Skin of body (tissue), 3 donors: ENCODE measurements at places on chromosomes 6 and 20. TPM values are rescaled to one million over a fixed set of nuclear protein-coding genes. Genes with fewer than 3 reads are reported as not detected.

DNA sequence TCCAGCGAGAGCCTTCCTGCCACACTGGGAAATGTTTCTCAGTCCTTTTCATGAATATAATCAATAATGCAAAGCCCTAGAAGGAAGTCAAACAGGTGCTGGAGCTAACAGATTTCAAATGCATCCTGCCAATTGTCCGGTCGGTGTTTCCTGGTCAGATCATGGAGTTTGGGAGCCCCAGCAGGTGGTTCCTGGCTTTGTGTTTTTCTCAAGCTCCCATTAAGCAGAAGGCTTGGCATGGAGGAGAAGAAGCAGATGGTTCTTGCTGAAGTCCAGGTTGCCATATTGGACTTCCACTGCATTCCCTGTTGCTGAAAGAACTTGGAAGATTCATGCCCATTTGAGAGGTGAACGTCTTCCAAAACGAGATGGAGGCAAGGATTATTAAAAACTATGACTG lies 68.6 kb downstream of the GFOD1 start:
- DNase-seq, result no peak

GRCh38 chr6:2245877-2246863 lies 765 bp upstream of the GMDS start:
- DNase-seq, result peak; percentile 39

GRCh38 chr6:149285626-149286025 lies 31.9 kb upstream of the TAB2 start:
- no peak for DNase-seq

- no peak for DNase-seq
These were observed 5.4 kb downstream of the SMAP1 start for GRCh38 chr6:70673054-70673453.

GRCh38 chr6:5099537-5099936 lies 14.4 kb downstream of the PPP1R3G start:
- no peak for DNase-seq

DNA sequence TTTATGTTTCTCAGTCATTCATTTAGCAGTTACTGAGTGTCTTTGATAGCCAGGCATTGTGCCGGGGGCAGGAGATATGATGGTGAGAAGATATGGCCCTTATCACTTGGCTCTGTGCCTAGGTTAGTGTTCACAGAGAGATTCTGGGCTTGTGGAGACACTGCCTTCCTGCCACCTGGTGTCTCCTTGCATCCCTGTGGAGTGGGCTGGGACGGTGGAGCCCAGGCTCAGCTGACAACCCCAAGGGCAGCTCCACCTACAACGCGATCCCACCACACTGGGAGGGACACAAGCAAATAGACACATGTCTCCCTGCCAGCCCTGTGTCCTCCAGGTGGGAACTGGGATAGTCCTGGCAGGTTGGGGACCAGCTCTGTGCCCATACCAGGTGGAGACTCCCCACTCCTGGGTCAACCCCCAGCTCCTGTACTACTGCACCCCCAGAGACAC lies 30.3 kb upstream of the VEGFA start:
- DNase-seq, result no peak

DNA sequence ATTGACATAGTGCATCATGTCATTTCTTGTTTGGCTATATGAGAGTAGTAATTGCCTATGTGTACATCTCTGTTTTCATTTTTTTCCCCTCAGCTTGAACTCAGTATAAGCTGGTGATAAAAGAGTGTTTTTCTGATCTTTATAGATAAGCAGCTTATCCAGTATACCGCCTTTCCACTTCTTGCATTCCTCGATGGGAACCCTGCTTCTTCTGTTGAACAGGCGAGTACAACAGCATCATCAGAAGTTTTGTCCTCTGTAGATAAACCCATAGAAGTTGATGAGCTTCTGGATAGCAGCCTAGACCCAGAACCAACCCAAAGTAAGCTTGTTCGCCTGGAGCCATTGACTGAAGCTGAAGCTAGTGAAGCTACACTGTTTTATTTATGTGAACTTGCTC lies 32.3 kb downstream of the HSF2 start:
- no peak for DNase-seq

- DNase-seq, result no peak
These were observed 653.5 kb upstream of the PTCHD4 start for GRCh38 chr6:48764286-48765044.

DNA sequence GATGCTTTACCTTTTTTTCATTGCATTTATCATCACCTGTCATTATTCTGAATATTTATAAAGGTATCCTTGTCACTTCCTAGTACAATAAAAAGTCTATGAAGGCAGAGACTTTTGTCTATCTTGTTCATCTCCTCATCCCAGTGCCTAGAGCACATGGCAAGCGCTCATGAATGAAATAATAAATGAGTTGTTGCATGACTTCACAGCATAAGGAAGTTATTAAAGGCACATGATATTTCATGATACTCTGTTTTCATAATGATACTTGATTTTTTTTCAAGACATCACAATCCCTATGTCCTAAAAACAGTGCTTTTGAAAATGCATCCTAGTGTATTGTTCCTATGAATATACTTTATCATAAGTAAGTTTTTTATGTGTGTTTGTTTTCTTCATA lies 310.6 kb upstream of the RSPO3 start:
- DNase-seq, result peak; percentile 68

DNA sequence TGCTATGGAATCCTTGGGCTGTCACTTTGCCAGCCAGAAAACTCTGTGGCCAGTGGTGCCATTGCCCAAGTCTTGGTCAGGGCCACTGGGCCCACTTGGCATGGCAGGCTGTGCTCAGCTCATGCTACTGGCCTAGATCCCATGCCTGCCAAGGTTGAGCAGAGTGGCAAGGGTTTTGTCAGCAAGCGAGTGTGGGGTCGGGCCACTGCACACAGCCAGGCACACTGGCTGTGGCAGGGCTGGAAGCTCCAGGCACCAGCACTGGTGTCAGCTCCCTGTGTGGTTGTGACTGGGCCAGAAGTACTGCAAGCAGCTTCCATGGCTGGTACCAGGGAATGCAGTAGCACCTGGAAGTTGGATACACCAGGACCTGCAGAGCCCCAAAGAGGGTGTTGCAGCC lies 846.8 kb downstream of the EYS start:
- no peak for DNase-seq

GRCh38 chr20:48459722-48460395 lies 367.9 kb downstream of the PREX1 start:
- no peak for DNase-seq

DNA sequence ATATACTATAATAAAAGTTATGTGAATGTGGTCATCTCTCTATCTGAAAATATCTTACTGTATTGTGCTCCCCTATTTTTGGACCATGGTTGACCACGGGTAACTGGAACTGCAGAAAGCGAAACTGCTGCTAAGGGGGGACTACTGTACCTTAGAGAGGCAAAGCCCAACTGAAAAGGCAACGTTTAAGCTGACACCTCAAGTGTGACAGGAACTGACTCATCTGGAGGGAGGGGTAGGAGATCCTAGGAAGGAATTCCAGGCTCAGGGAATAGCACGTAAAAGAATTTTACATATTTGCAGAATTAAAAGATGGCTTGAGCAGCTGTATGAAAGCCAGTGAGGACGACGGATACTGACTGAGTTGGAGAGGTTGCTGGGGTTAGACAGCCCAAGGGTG lies 34.8 kb downstream of the ELOVL2 start:
- no peak for DNase-seq

GRCh38 chr6:137399881-137400443 lies 94.2 kb downstream of the OLIG3 start:
- DNase-seq, result no peak

GRCh38 chr6:52922161-52922560 lies 12.7 kb upstream of the GSTA3 start:
- no peak for DNase-seq

GRCh38 chr6:148658681-148659430 lies 88.0 kb upstream of the UST start:
- DNase-seq, result no peak

DNA sequence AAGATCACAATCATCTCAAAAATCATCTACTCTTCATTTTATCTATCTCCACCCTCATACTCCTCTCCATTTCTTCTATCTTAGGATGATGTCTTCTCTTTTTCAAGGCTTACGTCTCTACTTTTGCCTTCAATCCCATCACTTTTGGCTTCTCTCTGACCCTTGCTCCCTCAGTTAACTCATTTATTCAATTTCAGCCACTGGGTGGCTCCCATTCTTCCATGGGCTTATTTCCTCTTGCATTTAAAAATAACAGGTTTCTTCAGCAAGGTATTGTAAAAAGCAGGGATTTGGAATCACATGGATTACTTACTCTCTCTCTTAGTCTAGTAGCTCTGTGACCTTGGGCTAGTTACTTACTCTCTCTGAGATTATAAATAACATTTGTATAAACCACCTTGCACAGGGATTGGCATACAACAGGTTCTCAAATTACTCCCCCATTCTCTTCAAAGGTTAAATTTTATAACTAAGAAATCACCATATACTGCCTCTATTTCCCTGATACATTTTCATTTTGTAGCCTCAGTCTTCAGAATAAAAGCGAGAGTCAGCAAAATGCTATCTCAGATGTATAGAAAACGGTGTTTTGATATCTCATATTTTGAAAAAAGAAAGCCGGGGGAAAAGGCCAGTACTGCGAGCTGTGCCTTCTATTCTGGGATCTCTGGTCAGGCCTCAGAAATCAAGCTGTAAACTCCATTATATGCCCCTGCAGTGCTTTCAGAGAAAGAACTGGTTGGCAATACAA lies 5.5 kb downstream of the ZSCAN12 start:
- DNase-seq, result no peak

- no peak for DNase-seq
These were observed 17.4 kb downstream of the MYLK4 start for GRCh38 chr6:2733324-2733723.

- no peak for DNase-seq
These were observed 184.9 kb upstream of the LAMP5 start for GRCh38 chr20:9329355-9330101.

DNA sequence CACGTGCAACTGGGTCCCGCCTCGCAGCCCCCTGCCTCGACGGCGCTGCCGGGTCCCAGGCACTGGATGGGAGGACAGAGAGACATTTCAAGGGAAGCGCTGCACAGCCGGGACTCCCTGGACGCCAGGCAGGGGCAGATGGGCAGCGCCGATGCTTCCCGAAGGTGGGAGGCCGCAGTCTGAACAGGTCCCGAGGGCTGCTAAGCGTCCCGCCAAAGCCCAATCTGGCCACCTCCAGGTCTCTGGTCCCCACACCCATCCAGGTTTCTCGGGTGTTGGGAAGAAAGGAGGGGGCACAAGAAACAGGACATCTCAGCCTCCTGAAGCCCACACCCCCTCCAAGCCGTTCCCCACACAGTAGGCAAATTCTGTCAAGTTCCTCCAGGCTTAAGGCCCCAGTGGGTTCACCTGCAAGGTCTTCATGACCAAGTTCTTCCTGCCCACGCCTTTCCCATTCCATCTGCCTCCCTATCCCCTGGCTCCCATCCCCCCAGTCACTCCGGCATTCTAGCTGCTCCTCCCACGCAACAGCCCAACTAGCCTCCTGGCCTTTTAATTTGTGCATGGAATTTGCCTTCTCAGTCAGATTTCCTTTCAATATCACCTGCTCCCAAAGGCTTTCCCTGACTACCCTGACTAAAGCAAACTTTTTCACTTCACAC lies 5.4 kb upstream of the CPXM1 start:
- DNase-seq, result no peak

DNA sequence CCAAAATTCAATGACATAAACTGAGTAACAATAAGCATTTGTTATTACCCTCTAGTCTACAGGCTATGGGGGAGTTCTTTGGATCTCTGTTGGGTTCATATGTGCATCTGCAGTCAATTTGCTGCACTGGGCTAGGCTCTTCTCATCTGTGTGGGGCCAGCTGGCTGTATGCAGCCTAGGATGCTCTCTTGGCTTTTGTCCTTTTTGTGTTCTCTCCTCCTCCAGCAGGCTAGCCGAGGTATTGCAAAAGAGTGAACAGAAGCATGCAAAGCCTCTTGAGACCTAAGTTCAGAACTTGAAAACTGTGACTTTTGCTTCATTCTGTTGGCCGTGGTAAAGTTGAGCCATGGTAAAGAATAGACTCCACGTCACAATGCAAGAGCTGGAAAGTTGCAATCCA lies 62.8 kb upstream of the FOXO3 start:
- no peak for DNase-seq

GRCh38 chr20:19784511-19785172 lies 26.6 kb downstream of the RIN2 start:
- DNase-seq, result peak; percentile 82

DNA sequence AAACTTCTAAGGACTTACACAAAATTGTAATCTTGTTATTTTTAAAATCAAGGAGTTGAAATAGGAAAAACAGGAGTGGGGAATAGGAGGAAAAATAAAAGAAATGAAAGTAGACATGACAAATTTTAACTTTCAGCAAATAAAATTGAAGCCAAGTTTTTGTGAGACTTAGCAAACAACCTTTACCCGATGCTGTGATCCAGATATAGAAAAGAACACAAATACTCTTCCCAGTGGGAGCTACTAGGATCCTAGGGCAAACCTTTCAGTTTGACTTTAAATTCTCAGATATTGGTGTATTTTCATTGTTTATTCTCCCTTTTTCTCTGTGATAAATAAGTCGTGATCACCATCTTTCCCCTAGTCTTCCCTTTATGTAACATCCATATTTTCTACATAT lies 968.7 kb upstream of the CITED2 start:
- no peak for DNase-seq

DNA sequence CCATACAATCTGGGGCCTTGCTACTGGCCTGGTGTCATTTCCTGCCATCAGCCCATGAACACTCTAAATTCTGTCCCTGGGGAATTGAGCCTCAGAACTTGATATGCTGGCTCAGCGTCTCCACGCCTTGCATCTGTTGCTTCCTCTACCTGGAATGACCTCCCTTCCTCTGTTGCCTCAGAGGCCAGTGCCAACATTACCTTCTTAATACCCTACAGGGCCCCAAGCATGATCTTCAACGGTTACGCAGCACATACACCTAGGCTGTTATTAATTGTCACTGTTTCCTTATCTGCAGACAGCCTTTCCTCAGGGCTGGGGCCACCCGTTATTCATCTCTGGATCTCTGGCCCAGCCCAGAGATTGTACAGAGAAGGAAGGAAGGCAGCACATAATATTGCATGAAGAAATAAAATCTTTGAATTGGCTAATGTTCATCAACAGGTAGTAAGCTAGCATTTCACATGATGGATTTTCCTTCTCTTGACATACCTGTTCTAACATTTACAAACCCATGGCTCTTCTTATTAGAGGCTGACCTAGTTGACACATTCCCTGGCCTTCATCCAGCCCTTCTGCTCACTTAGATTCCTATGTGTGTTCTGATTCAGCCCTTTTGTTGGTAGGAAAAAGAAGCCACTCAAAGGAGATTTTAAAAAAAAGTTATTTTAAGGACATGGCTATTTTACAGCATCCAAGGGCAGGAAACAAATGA lies 8.4 kb upstream of the RNF182 start:
- no peak for DNase-seq

GRCh38 chr6:35626401-35626800 lies 62.3 kb downstream of the FKBP5 start:
- no peak for DNase-seq

NHLRC1 gene
- 1.2 TPM for total RNA-seq

MYLIP gene
- 59.2 TPM for total RNA-seq

PERP gene
- 162 TPM for total RNA-seq

BEND6 gene
- 5.6 TPM for total RNA-seq

SOBP gene
- 5.9 TPM for total RNA-seq

CCDC170 gene
- total RNA-seq, result 1.9 TPM

APMAP gene
- total RNA-seq, result 62.8 TPM

PAX1 gene
- 1.2 TPM for total RNA-seq

LAMA5 gene
- total RNA-seq, result 44.2 TPM

AVP gene
- not detected for total RNA-seq

SFTA2 gene
- total RNA-seq, result not detected

SPATA25 gene
- 0.69 TPM for total RNA-seq

HCK gene
- total RNA-seq, result 11.5 TPM

CDH4 gene
- total RNA-seq, result 0.10 TPM

KAT14 gene
- 10.4 TPM for total RNA-seq

BCAS1 gene
- total RNA-seq, result 3.4 TPM

TRIM10 gene
- 2.2 TPM for total RNA-seq

ABHD16B gene
- total RNA-seq, result not detected
